ENCODE measurements at places on chromosomes 16 and 17.

- no peak for DNase-seq
Measured at GRCh38 chr17:41505007-41505808, at the start of gene KRT13. KRT13 (minus strand) TSS chr17:41505612; CDS start chr17:41505550, 62 bp downstream.

- no peak for DNase-seq
Measured at GRCh38 chr16:67915831-67916723, 15.6 kb downstream of the CTRL start.

- no peak for DNase-seq
Measured at GRCh38 chr16:70162041-70162451, 11.5 kb upstream of the CLEC18C start.

DNA sequence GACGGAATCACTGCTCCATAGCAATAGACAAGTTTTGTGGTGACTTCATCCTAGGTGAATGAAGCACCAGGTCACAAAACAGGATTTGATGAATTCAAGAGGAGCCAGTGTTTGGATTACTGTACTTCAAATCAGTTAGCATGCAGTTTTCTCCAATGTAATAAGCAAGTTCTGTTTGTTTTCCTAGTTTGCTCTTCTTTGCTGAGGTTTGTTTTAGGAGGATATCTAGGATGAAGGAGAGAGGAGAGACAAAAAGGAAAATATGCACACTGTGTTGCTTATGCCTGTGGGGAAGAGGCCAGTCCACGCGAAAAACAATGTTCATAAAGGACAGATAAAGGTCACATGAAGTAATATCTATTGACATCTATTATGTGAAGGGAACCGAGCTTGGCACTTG, 9.0 kb downstream of the KRT37 start:
- no peak for DNase-seq

GRCh38 chr16:69105501-69106361, at the start of gene HAS3:
HAS3 (plus strand) TSS chr16:69105653; CDS start chr16:69109396, 3,743 bp downstream.
- DNase-seq = peak; percentile 59

- no peak for DNase-seq
Measured at GRCh38 chr16:78589331-78589730, 489.9 kb downstream of the WWOX start.

DNA sequence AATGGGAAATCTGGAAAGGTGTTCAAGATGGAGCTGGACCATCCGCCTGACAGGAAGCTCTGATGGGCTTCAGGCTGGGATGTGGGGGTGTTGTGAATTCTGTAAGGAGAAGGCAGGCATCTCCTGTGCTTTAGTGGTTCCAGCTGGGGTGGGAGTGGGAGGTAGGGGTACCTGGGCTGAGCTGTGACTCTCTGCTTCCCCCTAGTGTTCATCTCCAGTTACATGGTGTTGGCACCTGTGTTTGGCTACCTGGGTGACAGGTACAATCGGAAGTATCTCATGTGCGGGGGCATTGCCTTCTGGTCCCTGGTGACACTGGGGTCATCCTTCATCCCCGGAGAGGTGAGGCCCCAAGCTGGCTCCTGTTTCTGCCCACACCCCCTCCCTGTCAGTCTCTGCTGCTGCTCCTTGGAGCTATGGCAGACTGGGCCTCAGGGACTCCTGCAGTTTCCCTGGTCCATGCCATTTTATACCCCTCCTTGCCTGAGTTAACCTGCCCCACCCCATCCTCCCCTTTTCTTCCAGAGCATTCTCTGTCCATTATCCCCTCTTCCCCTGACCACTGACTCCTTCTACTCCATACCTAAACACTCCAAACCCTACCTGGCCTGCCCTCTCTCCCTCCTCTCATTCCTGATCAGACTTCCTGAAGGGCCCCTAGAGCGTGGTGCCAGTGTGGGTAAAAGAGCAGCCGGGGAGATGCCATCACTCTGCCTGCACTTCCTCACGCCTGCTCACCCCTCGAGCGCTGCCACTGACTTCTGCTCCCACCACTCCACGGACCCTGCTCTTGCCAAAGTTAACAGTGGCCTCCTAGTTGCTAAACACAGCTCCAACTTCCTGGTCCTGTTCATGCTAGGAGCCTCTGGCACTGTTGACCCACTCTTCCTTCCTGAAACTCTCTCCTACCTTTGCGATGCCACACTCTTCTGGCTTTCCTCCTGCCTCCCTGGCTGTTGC, 3.4 kb downstream of the SPNS1 start:
- DNase-seq = no peak

DNA sequence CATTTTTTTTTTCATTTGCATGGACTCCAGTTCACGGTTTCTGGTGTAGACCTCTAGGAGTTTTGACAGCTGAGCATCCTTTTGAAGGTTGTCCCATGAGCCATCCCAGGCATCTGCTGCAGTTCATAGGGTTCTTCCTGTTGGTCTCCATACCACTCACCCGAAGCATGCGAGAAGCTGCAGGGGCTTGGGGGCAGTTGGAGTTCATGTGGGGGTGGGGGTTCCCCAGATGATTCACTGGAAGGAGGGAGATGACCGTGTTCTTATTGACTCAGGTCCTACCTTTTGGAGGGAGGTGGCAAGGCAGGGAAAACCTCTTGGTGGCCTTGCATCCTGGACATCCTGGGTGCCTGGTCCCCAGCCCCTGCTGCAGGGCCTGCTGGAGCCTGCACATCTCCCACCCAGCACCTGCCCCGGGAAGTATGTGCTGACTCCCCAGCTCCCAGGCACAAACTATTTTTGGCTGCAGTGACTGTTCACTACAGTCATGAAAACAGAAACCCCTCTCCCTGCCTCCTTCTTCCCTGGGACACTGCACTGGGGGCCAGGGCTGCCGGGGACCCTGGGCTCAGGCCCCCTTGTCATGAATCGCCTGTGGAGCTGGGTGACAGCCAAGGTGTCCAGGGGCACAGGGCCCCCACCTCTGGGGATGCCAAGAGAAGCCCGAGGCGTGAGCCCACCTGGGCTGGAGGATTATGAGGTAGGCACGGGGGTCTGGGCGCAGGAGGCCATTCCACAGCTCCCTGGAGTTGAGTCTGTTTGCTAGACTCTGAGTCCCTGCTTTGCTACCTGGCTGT, 64.9 kb upstream of the LGALS9 start:
- DNase-seq = no peak

GRCh38 chr16:75701361-75701760, at the start of gene DUXB:
DUXB (minus strand) TSS chr16:75701461; CDS start chr16:75701418, 43 bp downstream.
- no peak for DNase-seq

GRCh38 chr17:542943-543342, 171.7 kb downstream of the VPS53 start:
- no peak for DNase-seq

- DNase-seq = no peak
Measured at GRCh38 chr16:47949276-47949675, 206.5 kb downstream of the ABCC12 start.

- no peak for DNase-seq
Measured at GRCh38 chr17:11366272-11366850, 125.3 kb downstream of the SHISA6 start.

- DNase-seq = peak; percentile 93
Measured at GRCh38 chr16:49281843-49282642, 405 bp upstream of the CBLN1 start.

GRCh38 chr17:32355649-32356377, 5.9 kb downstream of the ZNF207 start:
- DNase-seq = no peak

- peak; percentile 52 for DNase-seq
Measured at GRCh38 chr17:4948166-4948930, at the start of gene PFN1. PFN1 (minus strand) TSS chr17:4948530; CDS start chr17:4948394, 136 bp downstream.

DNA sequence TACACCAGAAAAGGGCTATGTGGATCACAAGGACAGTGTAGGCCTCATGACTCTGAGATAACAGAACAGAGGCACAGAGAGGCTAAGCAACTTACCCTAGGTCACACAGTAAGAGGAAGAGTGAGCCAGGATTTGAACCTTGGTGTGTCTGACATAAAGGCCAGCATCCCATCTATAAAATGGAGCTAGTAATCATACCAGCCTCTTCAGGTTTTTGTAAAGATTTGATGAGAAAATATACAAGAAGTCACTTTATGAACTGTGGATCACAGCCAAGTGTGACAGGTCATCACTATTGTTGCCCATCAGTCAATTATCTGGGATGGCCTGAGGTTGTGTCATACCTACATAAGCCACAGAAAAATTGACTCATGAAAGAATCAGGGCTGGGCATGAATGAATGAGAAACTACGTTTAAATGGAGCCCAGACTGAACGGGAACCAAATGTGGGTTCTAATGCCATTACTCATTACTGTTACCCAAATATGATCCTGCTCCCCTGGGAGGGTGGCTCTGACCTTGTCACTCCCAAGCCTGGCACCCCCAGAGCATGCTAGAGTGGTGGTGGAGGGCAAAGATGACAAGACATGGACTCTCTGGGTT, 21.0 kb downstream of the FBXO39 start:
- DNase-seq = no peak

DNA sequence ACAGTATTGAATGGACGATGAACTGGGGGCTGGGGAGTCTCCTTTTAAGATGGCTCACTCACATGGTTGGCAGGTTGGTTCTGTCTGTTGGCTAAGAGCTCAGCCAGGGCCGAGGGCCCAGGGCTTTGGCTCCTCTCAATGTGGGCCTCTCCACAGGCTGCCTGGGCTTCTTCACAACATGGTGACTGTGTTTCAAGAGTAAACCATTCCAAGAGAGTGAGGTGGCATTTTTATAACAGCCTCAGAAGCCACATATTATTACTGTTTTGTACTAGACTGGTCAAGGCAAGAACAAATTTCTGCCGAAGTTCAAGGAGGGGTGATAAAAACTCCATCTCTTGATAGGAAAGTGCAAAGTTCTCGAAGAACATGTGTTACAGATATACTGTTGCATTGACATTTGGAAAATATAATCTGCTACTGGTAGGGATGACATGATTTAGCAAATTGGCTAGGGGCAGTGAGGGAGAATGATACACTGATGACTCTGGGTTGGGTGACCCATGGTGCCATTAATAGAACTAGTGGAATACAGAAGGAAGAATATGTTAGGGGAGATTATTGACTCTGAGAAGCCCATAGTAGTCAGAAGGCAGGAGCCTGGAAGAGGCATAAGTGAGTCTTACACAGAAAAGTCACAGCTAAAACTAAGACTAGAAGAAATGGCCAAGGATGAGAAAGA, 13.7 kb downstream of the KRABD2 start:
- DNase-seq = no peak

- no peak for DNase-seq
Measured at GRCh38 chr17:32445074-32445415, 735 bp downstream of the PSMD11 start.

- DNase-seq = no peak
Measured at GRCh38 chr17:29686993-29687590, 64.4 kb upstream of the CORO6 start.

GRCh38 chr16:19744670-19745069, 26.6 kb downstream of the IQCK start:
- no peak for DNase-seq

DNA sequence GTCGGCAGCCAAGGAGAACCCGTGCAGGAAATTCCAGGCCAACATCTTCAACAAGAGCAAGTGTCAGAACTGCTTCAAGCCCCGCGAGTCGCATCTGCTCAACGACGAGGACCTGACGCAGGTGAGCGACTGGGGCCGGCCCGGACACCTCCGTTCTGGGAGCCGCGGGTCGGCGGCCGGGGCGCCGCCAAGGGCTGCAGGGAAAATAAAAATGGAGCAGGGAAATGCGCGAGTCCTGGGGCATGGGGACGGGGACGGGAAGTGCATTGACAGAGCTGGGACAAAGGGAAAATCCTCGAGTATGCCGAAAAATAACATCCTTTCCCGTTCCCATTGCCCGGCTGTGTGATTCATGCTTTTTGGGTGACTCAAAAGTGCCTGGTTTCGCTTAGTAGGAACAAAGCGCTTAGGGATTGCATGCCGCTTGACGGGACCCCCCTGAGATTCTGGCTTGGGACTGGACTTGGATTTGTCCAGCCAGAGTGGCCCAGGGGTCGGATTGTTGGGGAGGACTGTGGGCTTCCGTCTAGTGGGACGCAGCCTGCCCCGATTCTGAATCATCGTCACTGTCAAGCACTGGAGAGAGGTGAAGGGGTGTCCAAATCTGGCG, 699 bp downstream of the MPRIP start:
- DNase-seq = no peak

DNA sequence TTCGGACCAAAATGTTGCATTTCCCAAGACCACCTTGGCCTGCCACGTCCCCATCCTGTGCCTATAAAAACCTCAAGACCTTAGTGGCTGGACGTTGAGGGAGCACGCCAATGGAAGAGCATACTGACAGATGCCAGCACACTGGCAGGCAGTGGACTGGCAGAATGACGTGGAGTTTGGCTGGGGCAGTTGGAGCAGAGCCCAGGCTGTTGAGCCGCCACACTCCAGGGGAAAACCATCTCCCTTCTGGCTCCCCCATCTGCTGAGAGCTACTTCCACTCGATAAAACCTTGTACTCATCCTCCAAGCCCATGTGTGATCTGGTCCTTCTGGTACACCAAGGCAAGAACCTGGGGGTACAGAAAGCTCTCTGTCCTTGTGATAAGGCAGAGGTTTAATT, 494.1 kb downstream of the CDH11 start:
- no peak for DNase-seq

DNA sequence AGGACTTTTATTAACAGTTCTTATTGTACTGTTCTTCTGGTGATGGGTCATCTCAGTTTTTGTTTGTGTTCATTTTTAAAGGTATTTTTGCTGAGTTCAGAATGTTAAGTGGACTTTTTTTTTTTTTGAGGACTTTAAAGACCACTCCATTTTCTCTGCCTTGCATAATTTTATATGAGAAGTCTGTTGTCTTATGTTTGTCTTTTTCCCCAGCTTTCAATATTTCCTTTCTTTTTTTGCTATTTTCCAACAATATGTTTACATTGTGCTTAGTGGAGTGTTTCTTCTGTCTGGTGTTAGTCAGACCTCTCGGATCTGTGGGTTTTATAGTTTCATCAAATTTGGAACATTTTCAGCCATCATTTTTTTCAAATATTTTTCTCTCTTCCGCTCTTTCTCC, 290.0 kb upstream of the TNRC6C start:
- no peak for DNase-seq

DNA sequence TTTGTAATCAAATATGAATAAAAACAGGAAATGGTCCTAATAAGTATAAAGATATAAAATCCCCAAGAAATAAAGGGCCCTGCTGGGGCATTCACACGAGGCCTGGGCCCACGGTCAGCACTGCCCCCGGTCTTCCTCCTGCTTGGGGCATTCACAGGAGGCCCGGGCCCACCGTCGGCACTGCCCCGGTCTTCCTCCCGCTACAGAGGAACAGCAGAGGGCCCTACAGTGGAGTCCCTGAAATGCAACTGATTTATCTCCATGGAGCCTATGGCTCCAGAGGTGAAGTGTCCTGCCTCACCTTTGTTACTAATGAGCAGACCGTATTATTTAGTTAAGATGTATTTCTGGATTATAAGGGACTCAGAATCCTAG, 46.5 kb downstream of the MAP1LC3B start:
- no peak for DNase-seq

- no peak for DNase-seq
Measured at GRCh38 chr16:35398180-35398579, 1938.8 kb downstream of the TP53TG3F start.

- DNase-seq = no peak
Measured at GRCh38 chr17:27458524-27458908, 2.3 kb downstream of the KSR1 start.

GRCh38 chr16:9077091-9077809, 14.2 kb upstream of the HAPSTR1 start:
- no peak for DNase-seq

DNA sequence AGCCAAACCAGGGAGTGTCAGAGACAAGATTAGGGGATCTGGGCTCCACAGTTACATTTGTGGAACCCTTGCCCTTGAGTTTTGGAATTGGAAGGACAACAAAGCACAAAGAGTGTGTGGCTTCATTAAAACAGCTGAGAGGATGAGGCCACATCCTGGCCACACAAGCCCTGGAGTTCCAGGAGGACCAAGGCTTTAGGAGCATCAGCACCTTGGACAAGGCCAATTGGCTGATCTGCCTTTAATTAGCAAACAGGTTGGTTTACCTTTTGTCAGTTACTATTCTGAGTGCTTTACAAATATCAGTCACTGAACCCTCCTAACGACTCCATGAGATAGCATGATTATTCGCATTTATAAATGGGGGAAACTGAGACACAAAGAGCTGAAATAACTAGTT, 54.7 kb downstream of the SLC6A2 start:
- DNase-seq = no peak

Measured in NCI-H1092 (cell line).